ENCODE measurements at places on chromosomes 2 and 18.
A peak's percentile ranks its signal among the peaks of the same experiment; 100 is the strongest.

- DNase-seq: no peak
These were observed 8.6 kb downstream of the ITPRID2 start for GRCh38 chr2:181900007-181900651.

DNA sequence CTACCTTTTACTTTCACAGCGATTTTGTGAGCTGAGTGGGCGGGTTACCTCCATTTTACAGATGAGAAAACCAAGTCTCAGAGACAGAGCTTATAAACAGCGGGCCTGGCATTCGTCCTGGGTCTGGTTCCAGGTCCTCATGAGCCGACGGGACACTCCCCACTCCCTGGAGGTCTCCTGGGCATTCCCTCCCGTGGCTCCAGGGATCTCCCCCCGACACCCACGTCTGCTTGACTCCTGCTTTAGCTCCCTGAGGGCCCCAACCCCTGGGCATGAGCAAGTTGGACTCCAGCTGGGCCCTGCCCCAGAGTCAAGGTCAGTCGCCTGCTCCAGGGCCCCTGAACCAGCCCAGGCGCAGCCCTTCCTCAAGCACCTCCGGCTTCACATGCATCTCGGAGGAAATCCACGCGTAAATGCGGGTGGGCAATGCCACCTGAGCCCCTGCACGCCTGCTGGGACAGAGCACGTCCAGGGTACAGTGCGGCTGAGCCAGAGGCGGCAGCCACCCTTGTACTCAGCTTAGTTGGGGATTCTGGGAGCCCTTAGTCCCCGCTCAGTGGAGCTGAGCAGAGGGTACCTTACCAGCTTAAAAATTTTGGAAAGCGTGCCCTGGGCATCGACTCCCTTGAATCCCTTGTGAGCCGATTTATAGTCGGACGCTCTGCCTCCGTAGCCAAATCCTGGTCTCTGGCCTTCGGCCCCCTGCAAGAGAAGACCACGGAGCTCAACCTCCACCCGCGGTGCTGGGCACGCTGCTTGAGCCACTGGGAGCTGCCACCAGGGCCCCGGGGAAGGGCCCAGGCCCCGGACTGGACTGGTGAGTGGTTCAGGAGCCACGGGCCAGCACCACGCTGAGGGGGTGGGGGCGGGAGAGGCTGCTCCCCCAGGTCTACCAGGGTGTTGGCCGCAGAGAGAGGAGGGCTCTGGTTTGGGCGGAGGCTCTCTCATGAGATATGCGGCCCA, 148.1 kb downstream of the MBP start:
- DNase-seq: no peak

- no peak for DNase-seq
These were observed 41.9 kb upstream of the ZFP36L2 start for GRCh38 chr2:43268066-43268953.

- DNase-seq: no peak
These were observed 139.1 kb upstream of the FHL2 start for GRCh38 chr2:105537920-105538319.

GRCh38 chr2:203873921-203874631, 6.5 kb downstream of the CTLA4 start:
- no peak for DNase-seq

GRCh38 chr2:225233234-225233633, 166.3 kb upstream of the NYAP2 start:
- DNase-seq: no peak

DNA sequence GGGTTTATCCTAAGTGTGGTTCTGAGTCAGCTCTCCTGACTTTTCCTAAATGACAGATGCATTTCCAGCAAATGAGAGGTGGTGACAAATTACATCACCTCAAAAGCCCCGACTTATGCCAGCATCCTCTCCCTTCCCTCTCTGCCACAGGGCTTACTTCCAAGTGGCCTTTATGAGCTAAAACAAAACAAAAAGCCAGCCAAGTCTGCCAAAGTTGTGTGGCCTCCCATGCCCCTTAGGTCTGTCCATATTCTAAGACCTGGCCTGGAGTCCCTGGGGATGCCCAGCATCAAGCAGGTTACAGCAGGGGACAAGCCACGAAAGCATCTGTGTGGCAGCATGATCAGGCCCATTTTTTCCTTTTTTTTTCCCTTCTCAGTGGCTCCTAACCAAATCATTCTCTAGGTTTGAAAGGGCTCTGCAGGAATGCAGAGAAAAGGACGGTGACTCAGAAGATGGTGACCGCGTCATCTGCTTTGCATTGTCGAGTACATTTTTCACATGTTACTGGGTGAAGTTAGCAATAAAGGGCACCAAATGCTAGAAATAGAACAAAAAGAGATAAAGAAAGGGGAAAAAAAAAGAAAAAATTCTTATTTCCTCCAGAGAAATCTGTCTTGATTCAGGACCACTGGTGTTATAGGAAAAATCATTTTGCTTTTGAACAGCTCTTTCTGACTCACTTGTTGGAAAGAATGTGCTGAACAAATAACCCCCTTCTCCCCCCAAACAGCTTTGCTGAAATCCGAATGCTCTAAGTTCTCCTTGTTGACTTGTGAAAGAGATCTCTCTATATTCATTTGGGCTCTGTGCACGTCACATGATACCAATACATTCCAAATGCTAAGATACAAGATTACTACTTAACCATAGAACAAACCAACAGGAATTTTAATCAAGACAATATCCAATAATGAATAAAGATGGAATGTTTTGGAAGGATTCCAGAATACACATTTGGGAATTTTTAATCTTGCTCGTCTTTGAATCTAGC, 178.7 kb downstream of the EN1 start:
- no peak for DNase-seq

DNA sequence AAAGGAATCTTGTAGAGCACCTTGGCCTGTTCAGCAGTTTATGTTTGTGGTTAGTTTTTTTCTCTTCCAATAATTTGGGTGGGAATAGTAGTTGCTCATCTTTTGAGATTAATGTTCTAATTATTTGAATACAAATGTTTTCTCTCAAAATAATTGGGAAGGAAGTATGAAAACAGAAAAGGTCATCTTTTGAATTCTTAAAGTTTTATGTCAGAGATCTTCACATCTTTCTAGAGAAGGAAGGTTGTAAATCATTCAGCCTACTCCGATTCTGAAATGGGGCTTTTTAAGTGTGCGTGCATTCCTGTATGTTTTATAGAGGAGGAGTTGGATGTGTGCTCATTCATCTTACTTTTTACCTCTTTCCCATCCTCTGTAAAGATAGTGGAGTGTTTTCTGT, 29.0 kb downstream of the GRHL1 start:
- DNase-seq: no peak

DNA sequence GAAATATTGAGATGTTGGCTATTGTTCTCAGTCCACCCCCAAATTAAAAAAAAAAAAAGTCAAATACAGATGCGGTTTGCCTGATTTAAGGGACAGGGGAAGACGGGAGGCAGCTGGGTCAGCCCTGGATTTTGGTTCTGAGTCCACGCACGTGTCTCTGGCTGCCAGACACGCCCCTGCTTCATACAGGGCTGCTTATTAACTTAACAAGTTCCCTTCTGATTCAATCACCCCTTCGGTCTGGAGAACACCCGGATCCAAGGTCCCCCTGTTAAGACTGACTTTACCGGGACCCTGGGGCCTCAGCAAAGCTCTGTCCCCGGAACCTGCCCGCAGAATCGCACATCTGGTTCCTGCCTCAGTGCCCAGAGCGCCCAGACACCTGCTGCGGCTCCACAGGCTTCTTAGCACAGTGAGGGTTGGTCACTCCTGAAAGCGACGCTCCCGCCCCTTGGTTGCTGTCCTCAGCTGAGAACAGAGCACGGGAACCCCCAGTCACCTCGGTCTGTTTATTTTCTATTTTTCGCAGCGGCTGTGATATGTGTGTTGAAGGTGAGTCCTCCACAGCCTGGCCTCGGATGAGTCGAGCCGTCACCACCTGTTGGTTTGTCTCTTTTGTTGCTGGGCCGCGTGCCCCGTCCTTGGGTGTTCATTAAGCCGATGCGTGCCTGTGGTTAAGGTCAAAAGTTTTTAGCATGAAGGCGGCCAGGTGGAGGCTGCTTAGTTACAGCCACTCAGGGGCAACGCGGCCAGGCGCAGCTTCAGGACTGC, 57.2 kb downstream of the RTP5 start:
- DNase-seq: no peak

DNA sequence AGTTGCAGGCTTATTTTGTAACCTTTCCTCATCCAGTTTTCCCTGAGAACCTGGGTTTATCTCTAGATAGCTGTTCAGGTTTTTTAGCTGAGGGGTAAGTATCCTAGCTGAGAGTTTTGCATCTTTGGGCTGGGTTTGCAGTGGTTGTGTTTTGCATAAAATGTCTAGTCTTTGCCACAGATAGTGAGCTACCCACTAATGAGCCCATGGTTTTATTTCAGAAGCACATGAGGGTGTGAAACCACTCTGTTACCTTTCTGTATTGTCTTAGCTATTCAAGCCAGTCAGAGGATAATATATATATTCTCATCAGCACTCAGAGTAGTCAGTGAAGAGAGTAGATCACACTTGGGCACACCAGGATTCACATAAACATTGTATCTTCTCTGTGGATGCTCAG, 24.6 kb upstream of the TXNDC2 start:
- no peak for DNase-seq

DNA sequence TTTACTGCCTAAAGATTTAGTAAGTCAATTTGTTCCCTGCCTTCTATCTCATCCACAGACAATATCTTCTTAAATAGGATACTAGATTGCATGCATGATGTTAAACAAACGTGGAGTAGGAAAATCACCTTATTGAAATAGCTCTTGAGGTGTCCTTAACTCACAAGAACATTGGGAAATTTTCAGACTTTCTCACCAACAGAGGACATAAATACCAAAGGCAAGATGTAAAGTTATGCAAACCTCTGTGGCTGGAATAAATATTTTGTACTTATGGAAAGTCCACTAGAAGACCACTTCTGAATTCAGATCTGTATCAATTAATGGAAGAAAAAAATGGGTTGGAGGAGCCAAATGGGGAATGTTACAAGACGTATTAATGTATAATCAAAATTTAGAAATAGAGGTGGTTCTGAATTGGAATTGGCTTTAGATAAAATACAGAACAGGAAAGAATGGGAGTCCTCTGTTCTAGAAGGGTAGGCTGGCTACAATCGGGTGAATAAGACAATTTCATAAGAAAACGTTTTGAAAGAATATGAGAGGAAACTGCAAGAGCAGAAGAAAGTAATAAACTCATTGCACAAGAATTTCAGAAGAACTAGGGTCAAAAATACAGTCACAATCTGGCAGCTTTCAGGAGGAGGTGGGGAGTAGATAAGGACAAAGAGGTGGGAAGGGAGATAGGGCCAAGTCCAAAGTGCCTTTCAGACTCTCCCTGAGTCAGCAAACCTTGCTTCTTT, 69.3 kb upstream of the FN1 start:
- no peak for DNase-seq

DNA sequence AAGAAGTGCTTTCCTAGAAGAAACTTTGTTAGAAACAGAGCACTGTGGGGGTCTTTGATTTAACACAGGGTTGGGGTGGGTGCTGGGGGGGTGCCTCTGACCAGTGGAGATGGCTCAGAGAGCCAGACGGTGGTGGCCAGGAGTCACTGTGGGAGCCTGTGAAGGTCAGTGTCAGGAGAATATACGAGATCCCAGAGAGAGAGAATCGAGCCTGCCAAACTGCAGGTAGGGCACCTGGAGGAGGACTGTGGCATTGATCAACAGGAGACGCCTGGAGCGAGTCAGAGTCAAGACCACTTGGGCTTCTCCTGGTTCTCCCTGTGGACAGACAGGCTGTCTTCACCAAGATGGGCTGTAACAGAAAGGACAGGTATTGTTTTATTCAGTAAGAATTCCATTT, 136.5 kb upstream of the TWIST2 start:
- DNase-seq: no peak

DNA sequence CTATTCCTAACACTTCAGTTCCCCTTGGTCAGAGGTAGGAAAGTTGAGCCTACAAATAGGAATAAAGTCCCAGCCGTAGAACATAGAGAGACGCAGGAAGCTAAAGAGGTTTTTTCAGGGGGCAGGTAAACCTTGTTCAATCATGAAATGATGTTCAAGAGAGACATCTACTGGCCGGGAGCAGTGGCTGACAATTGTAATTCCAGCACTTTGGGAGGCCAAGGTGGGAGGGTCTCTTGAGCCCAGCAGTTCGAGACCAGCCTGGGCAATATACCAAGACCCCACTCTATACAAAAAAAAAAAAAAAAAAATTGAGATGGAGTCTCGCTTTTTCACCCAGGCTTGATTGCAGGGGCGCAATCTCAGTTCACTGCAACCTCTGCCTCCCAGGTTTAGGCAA, 66.7 kb upstream of the DNAJC10 start:
- peak; percentile 1 for DNase-seq

DNA sequence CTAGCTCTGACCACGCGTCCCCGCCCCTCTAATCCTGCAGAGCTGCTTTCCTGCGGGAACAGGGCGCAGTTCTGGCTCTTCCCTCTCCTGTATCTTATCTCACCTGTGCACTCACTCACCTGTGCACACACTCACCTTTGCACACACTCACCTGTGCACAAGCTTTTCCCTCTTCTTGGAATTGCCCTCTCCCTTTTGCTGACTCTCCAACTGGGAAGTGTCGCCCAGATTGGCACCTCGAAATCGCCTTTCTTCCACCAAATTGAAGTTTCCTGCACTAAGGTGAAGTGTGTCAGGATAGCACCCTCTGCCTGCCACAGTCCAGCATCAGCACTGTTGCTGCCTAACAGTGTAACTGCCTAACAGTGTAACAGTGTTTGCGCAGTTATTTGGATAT, 566 bp upstream of the CMPK2 start:
- DNase-seq: no peak

GRCh38 chr2:46802665-46803546, 112.7 kb downstream of the MCFD2 start:
- no peak for DNase-seq

DNA sequence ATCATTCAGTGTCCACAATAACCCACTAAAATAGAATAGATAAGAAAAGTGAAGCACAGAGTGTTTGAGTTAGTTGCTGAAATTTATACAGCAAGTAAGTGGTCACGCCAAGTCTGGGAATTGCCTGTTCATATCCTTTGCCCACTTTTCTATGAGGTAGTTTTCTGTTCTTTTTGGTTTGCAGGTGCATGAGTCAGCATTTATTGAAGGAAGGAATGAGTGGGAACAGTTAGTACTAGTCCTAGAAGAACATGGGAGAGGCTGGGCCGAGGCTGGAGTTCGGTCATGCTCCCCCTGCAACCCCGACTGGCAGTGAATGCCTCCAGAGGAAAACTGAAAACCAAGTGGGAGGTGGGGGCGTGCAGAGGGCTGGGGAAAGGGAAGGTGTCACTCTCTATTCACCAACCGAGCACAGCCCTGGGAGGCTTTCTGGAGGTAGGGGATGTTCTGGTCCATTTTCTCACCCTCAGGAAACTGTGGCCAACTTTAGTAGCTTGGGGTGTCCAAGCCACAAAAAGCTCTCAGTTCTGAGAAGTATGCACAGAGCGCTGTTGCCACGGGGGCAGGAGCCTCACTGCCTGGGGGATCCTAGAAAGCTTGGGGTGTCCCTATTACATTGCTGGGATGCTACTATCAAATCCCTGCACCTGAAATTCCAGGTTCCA, 41.4 kb downstream of the FOSL2 start:
- DNase-seq: no peak

DNA sequence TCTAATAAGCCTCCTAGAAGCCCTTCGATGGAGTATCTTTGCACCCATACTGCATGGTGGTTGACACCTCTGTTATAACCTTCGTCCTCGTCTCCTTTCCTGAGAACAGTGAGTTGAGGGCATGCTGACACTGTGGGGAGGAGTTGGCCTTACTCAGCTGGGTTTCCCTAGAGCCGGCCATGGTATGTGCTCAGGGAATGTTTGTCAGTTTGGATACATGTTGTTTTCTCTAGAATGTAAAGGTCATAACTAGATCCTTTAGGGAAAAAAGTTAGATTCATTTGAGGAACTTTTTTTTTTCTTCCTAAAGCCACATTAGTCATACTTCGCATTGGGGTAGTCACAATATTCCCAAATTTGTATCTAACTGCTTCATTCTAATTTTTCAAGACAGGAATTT, 106.0 kb upstream of the FOSL2 start:
- DNase-seq: no peak

GRCh38 chr18:50507120-50507590, 52.7 kb upstream of the MAPK4 start:
- DNase-seq: peak; percentile 15

Measured in caudate nucleus (tissue), 63 donors.